Activated T-cell treated with anti-CD3 and anti-CD28 coated beads, Interleukin-2, amount 50 U/mL, for 72 hours (primary cell): ENCODE measurements at places on chromosomes 7 and 10.

DNA sequence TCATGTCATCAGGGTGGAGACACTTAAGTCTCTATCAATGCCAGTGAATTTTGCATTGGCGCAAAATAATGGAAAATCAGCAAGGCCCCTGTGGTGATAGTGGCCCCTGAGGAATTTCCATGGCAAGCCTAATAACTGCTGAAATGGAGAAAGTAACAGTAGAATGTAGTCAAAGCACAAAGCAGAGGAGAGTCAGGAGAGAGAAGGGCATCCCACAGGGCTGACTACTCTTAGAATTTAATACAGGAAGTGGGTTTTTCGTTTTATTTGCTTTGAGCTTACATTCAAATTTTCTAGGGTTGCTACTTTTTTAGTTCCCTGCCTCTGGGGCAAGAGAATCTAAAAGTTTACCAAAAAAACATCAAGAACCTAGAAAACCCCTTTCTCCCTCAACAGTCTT, 39.0 kb downstream of the BZW2 start:
- DNase-seq: no peak

GRCh38 chr7:2099048-2099957, 133.4 kb downstream of the MAD1L1 start:
- peak; percentile 53 for DNase-seq

DNA sequence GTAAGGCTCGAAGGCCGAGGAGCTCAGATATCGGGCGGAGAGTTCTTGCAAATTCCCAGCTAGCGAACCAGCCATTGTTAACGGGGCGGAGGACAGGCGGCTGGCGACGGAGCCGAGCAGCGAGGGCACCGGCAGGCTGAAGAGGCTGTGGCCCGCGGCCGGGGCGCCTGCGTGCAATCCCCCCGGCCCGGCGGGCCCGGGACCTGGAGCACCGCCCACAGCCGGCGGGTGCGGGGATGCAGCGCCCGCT, 4.1 kb downstream of the VAX1 start:
- no peak for DNase-seq

DNA sequence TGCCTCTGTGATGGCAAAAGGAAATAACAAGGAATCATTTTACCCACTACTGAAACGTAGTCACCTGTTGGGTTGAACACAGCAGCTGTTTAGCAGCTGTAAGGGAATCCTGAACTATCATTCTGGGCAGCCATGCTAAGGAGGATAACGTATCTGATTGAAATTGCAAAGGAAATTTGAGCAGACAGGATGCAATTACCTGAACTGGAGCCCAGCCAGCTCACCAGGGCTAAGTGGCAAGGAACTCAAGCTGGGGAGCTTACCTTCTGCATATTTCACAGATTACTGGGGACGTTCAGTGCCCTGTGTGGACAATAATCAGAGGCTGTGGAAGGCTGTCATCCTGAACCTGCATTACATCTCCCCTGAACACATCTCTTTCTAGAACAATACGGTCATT, 650.5 kb downstream of the SORCS3 start:
- DNase-seq: no peak

- no peak for DNase-seq
Observed at GRCh38 chr10:99815621-99816020, 33.2 kb downstream of the ABCC2 start.
